ENCODE measurements at places on chromosomes 5 and 9. TPM values are rescaled to one million over a fixed set of nuclear protein-coding genes. Genes with fewer than 3 reads are reported as not detected.

Gene IDNK
- 7.8 TPM for total RNA-seq

Gene EIF4EBP3
- 4.2 TPM for total RNA-seq

Gene OTULIN
- 23.4 TPM for total RNA-seq

Gene LRRC19
- total RNA-seq, result under 0.01 TPM

Gene FABP6
- total RNA-seq, result not detected

Gene PCDHGC5
- 8.1 TPM for total RNA-seq

Gene PCA3
- total RNA-seq, result 0.65 TPM

Gene DPM2
- total RNA-seq, result 11.4 TPM

Gene DAB2
- total RNA-seq, result 538 TPM

Gene TMEM252
- total RNA-seq, result not detected

Gene FCN2
- not detected for total RNA-seq

Gene PRR16
- 26.3 TPM for total RNA-seq

Gene TAF11L12
- not detected for total RNA-seq

Gene ELAVL2
- not detected for total RNA-seq

Gene FOXD4L3
- total RNA-seq, result not detected

Gene FAM151B
- 13.7 TPM for total RNA-seq

Gene PCDHGB3
- total RNA-seq, result 8.6 TPM

Gene PCSK5
- total RNA-seq, result 9.9 TPM

Gene GMCL2
- not detected for total RNA-seq

Gene PCDHB7
- 2.0 TPM for total RNA-seq

Gene TPPP
- under 0.01 TPM for total RNA-seq

Gene DIRAS2
- total RNA-seq, result under 0.01 TPM

Gene NDUFS4
- total RNA-seq, result 95.3 TPM

Gene DMRT2
- not detected for total RNA-seq

Gene LCN1
- not detected for total RNA-seq

Gene PRSS3
- total RNA-seq, result 0.39 TPM

Gene LCN9
- not detected for total RNA-seq

Gene TLN1
- 275 TPM for total RNA-seq

Gene NRARP
- total RNA-seq, result 0.22 TPM

Gene PCDHA9
- total RNA-seq, result 0.26 TPM
